ENCODE measurements at places on chromosomes 16 and 17.

- DNase-seq = no peak
Observed at GRCh38 chr17:39777534-39778365, 40.0 kb downstream of the GRB7 start.

DNA sequence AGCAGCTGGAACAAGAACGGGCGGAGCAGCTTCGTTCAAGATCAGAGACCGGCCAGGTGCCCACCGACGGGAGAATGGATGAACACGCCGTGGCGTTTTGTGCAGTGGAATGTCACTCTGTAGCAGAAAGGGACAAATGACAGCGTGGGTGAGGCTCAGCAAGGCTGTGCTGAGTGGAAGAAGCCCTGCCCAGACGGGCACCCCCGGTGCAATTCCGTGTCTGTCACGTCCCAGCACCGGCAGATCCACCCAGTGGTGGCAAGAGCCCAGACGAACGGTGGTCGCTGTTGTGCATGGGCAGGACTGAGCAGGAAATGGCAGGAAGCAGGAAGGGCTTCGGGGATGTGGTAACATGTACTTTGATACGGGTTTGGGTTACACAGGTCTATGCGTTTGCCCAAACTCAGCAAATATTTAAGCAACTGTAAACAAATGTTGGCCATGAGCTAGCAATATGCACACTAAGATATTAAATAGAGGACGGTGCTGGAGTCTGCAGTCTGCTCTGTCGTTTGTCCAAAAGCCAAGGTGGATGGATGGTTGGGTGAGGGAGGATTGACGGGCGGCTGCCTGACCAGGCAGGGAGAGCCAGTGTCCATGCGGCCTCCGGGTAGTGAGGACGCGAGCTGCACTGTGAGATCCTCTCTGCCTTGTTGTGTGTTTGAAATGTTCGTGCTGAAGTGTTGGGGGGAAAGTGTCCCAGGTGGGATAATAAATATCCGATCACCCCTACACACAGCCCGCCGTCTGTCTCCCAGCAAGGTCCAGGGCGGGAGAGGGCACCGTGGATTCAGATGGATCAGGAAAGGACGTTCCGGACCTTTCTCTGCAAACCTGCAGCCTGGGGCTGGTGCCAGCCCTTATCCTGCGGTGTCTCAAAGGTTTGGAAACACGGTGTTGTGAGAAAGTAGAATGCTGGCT is 48.4 kb downstream of the COX4I1 start:
- no peak for DNase-seq

DNA sequence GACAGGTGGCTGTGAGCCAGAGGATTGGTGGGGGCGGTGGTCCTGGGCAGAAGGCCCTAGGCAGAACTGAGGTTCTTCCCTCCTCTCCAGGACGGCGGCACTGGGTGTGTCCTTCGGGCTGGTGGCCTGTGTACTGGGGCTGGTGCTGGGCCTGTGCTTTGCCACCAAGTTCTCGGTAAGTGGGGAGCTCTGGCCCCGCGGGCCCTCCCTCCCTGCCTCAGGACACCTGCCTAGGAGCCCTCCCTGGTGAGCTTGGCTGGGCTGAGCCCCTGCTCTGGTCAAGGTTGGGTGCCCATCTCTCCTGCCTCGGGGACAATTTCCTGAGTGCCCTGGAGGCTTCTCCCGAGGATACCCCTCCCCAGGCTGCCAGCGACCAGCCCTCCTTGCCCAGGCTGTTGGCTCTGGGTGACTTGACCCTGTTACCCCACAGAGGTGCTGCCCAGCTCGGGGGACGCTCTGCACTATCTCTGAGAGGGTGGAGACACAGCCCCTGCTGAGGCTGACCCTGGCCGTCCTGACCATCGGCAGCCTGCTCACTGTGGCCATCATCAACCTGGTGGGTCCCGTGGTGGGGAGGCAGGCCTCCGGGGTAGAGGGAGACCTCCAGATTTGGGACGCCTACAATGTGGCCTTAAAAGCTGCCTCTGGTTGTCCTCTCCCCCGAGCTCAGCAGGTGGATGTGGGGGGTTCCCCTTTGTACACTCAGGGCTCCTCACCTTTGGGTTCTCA is 42.0 kb downstream of the ADCY7 start:
- no peak for DNase-seq

DNA sequence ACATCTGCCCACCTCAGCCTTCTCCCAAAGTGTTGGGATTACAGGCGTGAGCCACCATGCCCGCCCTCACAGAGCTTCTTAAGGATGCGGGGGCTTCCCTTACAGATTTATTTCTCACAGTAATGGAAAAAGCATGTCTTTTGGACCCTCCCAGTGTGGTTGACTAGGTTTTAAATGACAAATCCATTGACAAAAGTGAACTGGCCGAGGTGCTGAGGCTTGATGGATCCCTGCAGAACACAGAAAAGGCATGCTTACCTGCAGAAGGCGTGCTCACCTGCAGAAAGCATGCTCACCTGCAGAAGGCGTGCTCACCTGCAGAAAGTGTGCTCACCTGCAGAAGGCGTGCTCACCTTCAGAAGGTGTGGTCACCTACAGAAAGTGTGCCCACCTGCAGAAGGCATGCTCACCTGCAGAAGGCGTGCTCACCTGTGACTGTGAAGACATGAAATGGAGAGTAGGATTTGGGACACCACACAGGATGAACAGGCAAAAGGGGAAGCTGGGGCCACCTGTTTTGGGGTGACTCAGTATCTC is 15.1 kb upstream of the BBS2 start:
- no peak for DNase-seq

DNA sequence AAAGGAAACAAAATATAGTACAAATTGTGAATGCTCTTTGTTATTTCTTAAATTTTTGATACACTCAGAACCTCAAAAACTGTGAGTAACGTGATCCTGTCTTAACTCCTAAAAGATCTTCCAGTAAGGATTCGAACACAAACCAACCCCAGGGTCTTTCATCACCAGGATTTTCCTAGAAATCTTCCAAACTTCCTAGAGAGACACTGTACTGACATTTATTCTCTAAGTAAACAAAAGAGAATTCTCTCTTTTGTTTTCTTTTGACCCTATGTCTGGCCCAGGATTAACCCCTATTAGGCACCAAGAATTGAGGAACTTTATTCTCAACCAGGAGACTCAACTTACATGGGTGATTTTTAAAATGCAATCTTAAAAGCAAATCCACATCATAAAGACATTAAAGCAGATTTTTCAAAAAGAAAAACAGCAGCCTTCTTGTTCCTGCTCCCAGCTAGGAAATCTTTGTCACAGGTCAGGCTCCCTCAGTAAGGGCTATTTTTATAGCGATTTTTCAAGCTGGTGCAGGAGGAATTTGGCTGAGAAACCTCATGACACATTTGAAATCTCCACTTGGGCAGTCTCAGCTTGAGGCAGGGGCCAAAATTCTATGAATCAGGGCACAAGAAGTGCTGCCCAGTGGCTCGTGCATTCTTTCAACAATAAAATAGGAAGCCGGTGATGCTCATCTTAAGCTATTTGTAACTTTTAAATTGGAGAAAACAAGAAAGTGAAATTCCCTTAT is 6.2 kb upstream of the SMG1 start:
- no peak for DNase-seq

GRCh38 chr16:89308391-89309333 is 91.2 kb downstream of the ZNF778 start:
- DNase-seq = no peak

GRCh38 chr17:70202840-70203239 is 33.5 kb downstream of the KCNJ2 start:
- no peak for DNase-seq

DNA sequence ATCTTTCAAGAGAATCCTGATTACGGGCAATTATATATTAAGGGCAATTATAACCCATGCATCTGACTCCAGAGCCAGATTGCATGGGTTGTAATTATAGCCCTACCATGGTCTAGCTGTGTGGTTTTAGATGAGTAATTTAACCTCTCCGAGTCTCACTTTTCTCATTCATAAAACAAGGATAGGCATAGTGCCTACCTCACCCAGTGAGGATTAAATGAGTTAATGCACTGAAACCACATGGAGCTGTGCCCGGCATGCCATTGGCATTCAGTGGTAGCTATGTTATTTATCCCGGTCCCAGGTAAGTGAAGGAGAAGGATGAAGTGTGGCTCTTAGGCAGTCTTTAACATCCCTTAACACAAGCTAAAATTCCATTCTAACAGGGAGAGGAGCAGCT is 6.3 kb downstream of the SNX20 start:
- DNase-seq = no peak

GRCh38 chr16:50276801-50277555 is 10.6 kb downstream of the ADCY7 start:
- no peak for DNase-seq

DNA sequence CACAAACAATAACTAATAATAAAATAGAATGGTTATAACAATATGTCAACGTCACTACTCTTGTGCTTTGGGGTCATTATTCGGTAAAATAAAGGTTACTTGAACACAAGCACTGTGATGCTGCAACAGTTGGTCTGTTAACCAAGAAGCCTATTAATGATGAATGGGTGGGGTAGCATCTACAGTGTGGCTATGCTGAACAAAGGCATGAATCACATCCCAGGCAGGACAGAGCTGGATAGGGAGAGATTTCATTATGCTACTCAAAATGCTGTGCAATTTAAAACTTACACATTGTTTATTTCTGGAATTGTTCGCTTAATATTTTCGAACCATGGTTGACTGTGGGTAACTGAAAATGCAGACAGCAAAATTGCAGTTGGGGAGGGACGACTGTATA is 9.1 kb upstream of the HS3ST2 start:
- no peak for DNase-seq

DNA sequence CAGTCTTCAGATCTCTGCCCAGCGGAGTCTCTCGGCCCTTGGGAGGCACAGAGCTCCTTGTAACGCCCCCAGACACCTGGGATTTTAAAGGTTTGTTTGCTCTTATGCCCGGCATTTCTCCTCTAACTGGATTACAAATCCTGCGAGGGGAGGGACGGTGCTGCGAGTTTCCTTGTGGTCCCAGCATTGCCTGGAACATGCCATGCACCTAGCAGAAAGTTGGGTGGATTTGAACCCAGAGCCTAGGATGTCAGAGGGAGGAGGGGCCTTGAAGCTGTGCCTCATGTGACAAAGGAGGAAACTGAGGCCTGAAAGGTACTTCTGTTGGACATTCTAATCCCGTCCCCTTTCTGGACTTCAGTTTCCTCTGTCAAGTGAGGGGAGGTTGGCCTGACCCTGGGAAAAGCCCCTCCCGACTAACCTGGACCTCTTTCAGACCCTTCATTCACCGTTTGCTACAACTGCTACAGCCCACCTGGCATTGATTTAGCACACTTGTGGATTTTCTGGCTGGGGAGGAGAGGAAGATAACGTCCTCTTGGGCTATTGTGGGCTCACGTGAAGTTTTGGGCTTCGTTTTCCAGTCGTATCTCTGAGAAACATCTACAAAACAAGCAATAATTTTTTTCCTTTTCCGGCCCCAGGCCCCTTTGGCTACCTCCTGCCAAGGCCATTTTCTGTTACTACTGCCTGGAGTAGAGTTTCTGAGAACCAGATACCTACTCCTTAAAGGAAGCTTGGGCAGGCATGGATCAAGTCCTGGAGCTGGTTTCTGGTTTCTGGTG is 30.9 kb downstream of the MRC2 start:
- DNase-seq = no peak

DNA sequence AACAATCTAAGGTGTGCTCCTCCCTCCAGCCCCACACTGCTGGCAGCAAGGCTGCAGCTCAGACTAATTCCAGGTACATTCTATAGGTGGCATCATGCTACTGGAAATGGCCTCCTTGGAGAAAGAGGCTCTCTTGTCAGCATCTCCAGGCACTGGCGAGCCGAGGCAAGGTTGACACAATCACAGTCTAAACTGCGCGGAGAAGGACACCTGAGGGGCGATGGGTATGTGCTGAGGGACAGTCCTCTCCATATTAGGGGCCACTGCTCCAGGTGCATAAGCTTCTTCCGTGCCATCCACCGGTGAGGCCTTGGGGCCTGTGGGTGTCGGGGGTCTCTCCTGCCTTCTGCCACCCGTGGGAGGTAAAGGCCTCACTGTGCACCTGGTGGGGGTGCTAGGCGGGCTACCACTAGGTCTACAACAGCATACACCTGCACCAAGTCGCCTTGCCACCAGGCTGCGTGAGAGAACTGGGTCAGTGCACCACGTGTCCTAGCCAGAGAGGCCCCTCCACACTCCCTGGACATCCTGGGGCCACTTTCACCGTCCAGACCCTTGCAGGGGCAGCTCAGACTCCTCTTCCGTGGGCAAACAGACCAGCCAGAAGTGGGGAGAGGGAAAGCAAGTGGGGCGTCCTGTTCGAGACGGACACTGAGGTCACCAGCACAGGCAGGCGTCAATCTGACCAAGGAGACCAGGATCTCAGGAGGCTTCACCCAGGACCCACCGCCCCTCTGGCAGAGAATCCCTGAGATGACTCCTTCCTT is 12.1 kb upstream of the CBX8 start:
- DNase-seq = no peak

DNA sequence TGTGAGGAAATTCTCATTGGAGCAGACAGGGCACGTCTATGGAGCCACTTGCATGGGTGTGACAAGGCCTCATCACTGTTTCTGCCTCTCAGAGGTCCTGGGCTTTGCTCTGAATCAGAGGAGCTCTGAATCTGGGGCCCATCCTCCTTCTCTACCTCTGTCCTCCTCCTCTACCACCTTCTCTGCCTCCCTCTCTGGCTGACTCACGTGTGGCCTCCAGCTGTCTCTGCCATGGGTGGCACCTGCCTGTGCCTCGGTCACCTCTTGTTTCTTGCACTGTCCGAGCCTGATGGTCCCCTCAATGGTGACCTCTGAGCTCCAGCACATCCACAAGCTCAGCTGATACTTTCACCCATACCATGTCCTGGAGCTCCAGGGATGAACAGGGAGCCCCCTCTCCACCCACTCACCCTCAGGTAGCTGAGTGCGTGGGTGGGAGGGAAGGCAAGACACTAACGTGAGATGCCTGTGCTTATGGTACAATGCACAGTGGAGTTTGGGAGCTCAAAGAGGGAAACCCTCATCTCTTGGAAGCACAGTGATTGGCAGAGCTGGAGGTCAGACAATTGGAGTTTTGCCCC is 116.4 kb upstream of the CRHR1 start:
- no peak for DNase-seq

- no peak for DNase-seq
Observed at GRCh38 chr17:36089339-36089865, 541 bp downstream of the CCL3 start.

- no peak for DNase-seq
Observed at GRCh38 chr16:73151225-73151624, 103.3 kb upstream of the ZFHX3 start.

GRCh38 chr16:85296859-85297660 is 184.8 kb upstream of the CIBAR2 start:
- DNase-seq = no peak
